ENCODE measurements at places on chromosomes 3 and 15.

DNA sequence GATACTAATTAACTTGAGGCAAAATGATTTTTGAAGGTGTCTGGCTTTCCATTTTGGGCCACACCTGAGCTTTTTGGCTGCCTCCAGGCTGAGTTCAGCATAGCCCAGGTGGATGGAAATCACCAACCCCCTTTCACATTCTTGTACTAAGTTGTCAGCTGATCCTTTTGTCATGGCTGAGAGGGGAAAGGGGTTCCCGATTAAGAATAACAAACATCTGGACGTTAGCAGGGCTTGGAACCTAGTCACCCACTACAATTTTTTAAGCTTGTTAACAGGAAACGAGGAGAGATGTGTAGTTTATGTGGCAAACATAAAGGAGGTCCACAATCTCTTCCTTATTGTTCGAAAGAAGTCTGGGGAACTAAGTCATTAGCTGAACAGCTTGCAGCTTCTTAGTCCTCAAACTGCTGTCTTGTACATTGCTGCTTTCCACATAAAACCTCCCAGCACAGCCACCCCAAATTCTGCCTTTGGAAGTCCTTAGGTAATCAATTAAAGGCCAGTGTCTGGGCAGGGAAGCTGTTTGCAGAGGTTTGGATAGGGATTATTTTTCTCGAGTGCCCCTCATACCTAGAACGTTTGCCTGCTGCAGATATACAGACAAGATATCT is 5.0 kb downstream of the NR2F2 start:
- DNase-seq: no peak

DNA sequence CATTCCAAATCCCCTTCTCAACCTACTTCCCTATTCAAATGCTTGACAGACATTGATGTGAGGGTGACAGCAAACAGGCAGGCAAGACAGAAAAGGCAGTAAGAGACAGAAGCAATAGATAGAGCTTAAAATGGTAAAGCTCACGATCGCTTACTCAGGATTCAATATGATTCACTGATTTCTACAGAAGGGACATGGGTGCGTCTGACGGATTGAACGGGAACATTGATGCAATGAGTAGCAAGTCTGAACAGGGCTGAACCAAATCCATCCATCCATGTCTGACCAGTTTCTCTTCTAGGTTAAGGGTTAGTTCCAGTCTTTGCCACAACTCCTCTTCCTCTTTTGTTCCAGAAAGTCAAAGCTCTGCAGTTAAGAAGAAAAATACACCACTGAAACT is 35.1 kb downstream of the P2RY1 start:
- DNase-seq: no peak

GRCh38 chr15:84789762-84790161 is 27.4 kb upstream of the ALPK3 start:
- no peak for DNase-seq

DNA sequence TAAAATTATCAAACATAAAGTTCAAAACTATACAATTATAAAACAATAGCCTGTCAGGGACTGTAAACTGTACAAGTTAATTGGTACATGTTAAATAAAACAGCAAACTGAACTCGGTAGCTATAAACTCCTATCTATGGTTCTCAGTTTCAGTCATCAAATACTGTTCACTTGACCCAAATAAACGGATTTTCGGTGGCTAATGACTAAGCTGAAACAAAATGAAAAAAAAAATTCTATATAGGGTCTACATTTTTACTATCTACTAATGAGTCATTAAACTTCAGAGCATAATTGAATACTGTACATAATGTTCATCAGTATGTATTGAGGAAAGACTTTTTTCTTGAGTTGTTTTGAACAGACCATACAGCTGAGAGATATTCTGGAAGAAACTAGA is 6.6 kb downstream of the PROK2 start:
- no peak for DNase-seq

GRCh38 chr15:69782809-69783208 is 314.9 kb downstream of the TLE3 start:
- DNase-seq: no peak

- DNase-seq: no peak
Observed at GRCh38 chr15:38826880-38827279, 262.3 kb upstream of the RASGRP1 start.

GRCh38 chr3:139427283-139428060 is 38.0 kb upstream of the COPB2 start:
- no peak for DNase-seq

- no peak for DNase-seq
Observed at GRCh38 chr3:46196261-46196957, 11.7 kb downstream of the CCR1 start.

DNA sequence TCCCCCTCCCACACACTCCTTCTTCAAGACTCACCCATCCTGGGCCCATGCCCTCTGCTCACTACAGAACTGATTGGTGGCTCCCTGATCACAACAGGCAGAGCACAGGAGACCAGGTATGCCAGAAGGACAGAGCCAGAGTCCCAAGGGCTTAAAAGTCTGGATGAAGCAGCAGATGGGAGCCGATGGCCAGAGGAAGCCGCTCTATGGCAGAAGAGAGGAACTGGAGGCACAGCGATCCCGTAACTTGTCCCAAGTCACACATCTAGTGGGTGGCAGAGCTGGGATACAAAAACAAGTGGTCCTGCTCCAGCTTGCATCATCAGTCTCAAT is 20.7 kb downstream of the ITGA11 start:
- DNase-seq: no peak

DNA sequence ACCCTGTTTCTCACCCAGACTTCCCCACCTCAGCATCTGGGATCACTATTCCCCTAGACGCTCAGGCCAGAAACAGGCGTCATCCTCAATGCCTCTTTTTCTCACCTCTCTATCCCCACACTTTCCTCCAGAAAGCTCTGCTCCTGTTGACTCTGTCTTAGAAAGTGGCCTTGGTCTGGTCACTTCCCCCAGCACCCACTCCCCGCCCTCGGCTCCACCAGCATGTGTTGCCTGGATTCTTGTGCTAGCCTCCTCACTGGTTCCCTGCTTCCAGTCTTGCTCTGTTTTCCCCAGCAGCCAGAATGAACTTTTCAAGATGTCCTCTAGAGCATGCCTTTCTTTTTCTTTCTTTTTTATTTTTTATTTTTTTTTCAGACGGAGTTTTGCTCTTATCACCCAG is 39.7 kb upstream of the ESYT3 start:
- DNase-seq: no peak

DNA sequence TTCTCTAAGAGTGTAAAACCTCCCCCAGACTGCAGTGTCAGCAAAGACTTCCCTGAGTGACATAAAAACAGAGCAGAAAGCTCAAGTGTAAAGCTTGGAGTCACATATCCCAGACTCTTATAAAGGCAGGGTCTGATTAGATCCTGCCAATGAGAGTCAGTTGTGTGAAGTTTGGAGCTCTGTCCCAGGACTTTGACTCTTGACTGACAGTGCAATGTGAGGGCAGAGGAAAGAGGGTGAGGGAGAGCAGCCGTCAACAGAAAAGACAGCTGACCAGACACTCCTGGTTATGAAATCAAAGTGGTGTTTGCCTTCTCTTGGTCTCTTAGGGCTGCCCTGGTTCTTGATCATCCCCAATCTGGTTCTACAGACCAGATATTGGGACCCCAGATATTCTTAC is 393.2 kb downstream of the ERC2 start:
- DNase-seq: no peak

DNA sequence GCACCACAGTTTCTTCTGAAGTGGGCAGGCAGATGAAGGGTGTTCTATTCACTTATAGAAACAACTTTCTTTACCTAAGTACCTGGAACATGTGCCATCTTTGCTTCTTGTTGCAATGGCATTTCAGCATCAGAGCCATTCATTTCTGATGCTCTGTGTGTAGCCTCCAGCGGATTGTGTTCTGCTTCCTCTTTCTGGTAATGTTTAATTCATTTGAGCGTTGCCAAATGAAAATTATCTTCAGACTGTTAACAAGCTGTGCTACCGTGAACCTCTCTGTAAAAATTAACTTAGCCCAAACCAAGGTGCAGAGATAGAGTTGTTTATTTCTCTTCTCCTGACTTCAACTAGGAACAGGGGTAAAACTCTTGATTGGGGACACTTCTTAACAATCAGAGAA is 302.0 kb downstream of the EDEM1 start:
- no peak for DNase-seq

- DNase-seq: no peak
Observed at GRCh38 chr3:62672270-62672987, 202.8 kb downstream of the CADPS start.

DNA sequence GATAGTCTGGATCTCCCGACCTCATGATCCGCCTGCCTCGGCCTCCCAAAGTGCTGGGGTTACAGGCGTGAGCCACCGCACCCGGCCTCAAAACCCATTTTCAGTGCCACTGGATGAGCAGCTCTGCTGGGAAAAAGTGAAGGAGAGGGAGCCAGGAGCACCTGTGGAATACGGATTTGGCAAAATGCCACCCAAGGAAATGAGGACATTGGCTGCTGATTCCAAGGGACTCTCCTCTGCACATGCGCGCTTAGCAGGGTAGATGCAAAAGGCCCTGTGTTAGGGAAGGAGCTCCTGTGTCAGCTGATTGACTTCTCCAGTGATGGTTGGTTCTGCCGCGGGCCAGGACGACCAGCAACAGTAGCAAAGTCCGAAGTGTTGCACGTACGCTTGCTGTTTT is 43.4 kb upstream of the IGF1R start:
- DNase-seq: no peak

- no peak for DNase-seq
Observed at GRCh38 chr15:101112336-101113113, 139.3 kb downstream of the CHSY1 start.

DNA sequence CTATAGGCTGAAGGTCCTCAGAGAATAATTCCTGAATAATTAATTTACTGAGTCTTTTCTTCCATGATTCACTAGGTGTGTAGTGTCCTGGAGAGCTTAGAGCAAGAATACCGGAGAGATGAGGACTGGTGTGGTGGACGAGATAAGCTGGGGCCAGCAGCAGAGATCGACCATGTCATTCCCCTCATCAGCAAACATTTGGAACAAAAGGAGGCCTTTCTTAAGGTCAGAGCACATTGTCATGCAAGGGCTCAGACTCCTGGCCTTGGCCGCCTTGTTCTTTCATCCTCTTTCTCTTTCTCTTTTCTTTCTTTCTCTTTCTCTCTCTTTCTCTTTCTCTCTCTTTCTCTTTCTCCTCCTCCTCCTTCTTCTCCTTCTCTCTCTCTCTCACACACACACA is 291.4 kb upstream of the UMPS start:
- no peak for DNase-seq

DNA sequence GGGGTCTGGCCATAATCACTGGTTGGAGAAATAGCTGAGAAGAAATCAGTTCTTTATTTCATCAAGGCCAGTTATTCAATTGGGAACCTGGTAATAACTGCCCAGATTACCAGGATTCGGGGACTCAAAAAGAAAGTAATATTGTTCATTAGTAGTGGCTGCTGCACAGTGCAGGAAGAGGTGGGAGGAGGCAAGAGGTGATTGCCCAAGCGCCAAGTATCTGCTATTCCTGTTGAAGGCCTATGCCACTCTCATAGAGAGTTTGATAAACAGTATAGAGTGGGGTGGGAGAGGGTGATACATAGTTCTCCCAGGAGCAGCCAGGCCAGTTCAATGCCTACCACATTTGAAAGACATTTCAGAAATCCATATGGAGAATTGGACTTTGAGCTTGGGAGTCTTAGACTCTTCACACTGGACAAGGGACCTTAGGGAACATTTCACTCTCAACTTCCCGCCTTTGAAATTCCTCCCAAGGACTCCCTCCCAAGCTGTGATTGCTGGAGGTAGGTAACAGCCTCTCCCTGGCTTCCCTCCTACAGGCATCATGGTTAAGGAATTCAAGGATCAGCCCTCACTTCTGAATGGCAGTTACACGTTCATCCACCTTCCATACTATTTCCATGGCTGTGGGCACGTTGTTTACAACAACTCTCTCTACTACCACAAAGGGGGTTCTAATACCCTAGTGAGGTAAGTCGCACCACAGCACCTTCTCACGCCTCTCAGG is 59.8 kb downstream of the GLDN start:
- no peak for DNase-seq

DNA sequence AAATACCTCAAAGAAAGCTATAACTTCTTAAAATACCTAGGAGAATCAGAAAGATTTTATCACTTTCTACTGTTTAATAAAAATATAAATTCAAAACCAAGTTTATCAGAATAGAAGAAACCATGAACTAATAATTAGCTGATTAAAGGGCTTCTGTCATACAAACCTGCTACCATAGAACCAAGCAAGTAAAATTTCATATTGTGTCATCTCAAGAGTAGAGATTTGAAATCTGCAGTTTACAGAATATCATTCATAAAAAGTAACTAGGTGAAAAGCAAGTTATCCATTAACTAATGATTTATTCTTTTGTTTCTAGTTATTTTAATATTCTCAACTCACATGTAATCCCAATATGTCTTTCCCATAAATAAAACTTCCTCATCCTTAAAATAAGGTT is 36.8 kb upstream of the XXYLT1 start:
- no peak for DNase-seq

GRCh38 chr3:8445861-8446260 is 55.8 kb upstream of the LMCD1 start:
- no peak for DNase-seq

DNA sequence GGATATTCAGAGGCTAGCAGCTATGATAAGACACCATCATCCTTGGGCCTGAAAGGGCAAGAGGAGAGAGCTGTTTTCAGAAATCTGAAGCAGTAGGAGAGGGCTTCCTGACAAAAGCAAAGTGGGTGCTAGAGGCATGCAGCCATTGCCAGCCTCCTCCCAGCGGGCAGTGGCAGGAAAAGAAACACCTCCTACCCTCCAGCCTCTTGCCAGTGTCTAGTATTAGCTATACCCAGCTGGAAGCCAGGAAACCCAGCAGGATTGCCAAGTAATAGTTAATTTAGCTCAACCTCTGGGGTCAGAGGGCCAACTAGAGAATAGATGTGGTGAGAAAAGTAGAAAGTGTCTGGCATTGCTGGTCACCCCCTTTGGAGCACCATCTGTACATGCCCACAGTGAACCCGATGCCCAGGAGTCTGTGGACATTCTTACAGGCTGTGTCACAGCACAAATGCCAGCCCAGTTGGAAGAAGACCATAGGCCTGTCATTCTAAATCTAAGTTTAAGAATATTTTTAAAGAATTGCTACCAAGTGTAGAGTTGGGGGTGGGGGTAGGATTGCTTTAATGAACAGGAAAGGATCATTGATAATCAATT is 85.3 kb downstream of the HCN4 start:
- no peak for DNase-seq

GRCh38 chr3:42898896-42899675 is 6.9 kb upstream of the ZNF662 start:
- DNase-seq: no peak

GRCh38 chr3:39086144-39086543 is 21.3 kb downstream of the GORASP1 start:
- no peak for DNase-seq

DNA sequence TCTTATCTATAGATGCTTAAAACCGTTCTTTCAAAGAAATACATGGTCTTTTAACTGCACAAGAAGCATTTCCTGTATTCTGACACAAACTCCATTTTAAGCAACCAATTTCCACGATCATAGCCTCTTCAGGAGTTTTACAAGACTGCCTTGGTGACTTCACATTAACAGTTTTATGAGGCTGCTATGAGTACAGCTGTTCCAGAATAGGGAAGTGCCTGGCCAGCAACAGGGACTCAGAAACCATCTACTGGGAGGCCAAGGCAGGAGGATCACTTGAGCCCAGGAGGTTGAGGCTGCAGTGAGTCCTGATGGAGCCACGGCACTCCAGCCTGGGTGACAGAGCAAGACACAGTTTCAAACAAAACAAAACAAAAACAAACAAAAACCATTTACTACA is 78.4 kb downstream of the B3GNT5 start:
- no peak for DNase-seq

- no peak for DNase-seq
Observed at GRCh38 chr15:31415201-31415600, 88.6 kb downstream of the KLF13 start.

Measured in activated CD4-positive, CD25-positive, alpha-beta regulatory T cell (primary cell).